Stimulated activated CD4-positive, alpha-beta T cell treated with anti-CD3 and anti-CD28 coated beads, Interleukin-15, amount 100 ng/mL, for 1 hour (primary cell): ENCODE measurements at places on chromosomes 12 and 14.

DNA sequence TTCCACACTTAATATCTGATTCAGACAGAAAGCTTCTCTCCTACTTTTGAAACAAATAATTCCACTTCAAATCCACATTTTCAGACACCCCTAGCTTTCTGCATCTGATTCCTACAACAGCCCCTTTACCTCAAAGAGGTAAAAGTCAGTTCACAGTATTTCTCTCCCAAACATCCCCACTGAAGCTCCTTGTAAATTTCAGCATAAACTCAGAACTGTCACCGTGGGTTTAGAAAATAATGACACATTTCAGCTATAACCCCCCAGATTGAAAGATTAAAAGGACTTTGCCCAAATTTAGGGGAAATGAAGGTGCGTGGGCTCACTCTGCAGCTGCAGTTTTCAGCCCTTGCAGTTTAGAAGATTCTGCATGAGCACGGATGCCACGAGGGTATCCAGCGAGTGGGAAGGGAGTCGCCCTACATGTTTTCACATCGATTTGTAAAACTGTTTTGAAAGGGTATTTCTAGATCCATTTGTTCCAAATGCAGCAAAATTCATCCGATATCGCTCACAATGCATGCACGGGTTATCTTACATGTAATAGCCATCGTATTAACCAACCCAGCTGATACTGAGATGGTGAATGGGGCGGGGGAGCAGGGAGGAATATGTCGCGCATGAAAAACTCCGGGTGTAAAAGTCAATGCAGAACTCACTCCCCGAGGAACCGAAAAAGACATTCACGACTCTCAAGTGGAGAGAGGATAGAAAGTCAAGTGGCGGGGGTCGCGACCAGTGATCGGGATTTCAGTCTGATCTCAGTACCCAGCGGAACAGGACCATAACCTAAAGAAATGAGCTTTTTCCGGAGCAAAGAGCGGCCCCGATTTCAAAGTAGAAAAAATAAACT, 5.0 kb upstream of the CCND2 start:
- no peak for DNase-seq

- DNase-seq = no peak
These were observed 300.0 kb downstream of the AEBP2 start for GRCh38 chr12:19739195-19739776.

GRCh38 chr12:131827961-131828534, at the start of gene MMP17:
TSS of gene MMP17 (plus strand) at chr12:131828393. CDS start at chr12:131828495, 102 bp downstream.
- DNase-seq = no peak

GRCh38 chr14:39447175-39447661, 15.0 kb upstream of the FBXO33 start:
- DNase-seq = no peak

DNA sequence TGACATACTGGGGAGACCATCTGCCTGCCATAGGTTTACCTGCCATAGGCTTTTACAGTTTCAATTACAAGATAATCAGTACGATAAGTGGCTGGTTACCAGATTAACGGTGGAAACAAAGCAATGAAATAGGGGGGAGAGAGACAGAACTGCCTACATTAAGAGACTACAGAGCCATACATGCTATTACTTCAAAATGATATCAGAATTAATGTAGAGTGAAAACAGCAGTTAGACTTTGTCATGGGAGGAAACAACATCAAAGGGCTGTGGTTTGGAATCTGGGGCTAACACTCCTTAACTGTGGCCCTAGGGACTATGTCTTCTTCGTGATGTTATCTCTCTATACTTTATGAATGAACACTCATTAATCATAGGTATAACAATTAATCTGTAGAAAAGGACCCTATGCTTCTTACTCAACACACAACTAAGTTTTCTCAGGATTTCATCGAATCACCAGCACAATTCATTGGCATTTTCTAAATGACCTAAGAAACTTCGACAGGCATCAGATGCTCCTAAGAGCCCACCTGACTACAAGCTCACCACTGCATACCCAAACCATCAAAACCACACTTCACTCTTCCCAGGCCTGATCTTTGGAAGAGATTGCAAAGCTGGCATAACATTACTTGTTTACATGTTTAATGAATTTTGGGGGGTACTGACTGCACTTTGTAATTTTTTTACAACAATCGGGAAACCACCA, 475.6 kb upstream of the SOX5 start:
- DNase-seq = no peak

GRCh38 chr14:89186856-89187376, 230.1 kb downstream of the FOXN3 start:
- no peak for DNase-seq

GRCh38 chr12:93862424-93862823, 185.2 kb downstream of the CRADD start:
- DNase-seq = no peak
